ENCODE measurements at places on chromosomes 5 and 9.

- DNase-seq, result no peak
These were observed 324.5 kb upstream of the WWC1 start for GRCh38 chr5:167966979-167967378.

DNA sequence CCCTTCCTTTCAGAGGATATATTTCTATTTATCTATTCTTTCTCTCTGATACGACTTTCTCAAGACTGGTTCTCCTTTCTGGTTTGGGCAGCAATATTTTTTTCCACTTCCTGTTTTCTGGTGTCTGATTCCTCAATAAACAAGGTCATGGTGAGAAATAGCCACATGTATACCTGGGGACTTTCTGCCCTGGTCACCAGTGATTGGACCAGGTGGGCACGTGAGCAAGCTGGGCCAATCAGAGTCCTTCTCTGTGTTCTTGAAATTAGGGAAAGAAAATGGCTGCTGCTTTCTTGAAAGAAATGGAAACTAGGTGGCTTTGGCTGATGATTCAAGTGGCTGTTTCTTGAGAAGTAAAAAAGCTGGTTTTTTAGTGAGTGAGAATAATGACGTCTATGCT is 18.4 kb upstream of the GSN start:
- DNase-seq, result no peak

- DNase-seq, result no peak
These were observed 425.2 kb downstream of the GADD45G start for GRCh38 chr9:90029996-90030395.

DNA sequence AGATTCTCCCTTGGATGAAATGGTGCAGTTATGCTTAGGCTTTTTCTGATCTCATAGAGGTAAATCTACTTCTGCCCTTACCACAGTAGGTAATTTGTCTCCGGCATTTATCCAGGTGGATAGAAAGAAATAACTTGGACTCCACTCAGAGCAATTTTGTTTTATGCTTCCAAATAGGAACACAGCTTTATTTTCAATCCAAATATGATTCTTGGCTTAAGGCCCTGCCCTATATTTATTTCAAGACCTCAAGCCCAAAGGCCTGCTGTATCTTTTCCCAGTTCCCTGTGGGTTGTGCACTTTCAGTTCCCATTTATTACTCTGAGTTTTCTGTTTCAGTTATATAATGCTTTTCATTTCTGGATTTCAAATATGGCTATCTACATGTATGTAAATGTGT is 274.2 kb upstream of the SMC2 start:
- DNase-seq, result no peak
